ENCODE measurements at places on chromosomes 7 and 10.

DNA sequence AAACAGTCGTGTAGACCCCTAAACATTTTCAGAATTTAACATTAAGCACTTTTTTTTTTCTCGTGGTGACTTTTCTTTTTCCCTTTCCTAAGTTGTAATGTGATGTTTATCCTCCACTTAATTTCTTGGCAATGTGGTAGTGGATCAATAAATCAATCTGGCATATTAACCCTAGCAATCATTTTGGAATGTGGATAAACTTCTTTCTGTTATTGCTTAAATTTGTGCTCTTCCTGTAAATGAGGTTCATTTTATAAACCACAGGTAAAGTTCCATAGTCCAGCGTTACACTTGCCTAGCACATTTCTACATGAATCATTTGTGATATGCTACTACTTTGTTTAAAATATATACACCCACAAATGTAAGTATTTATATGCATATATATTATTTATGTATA lies 247.4 kb upstream of the ETV1 start:
- H3K27ac ChIP-seq, result no peak overlapping the region
- H3K36me3 ChIP-seq, result no peaks in the 10 kb centered on the region
- H3K27me3 ChIP-seq, result no peaks in the 10 kb centered on the region
- H3K4me3 ChIP-seq, result no peak overlapping the region

GRCh38 chr7:149881328-149882247 lies 7.8 kb downstream of the ATP6V0E2 start:
- H3K27ac ChIP-seq, result no peak overlapping the region
- no peak for DNase-seq
- H3K4me3 ChIP-seq, result no peak overlapping the region
- H3K36me3 ChIP-seq, result no peaks in the 10 kb centered on the region
- H3K4me1 ChIP-seq, result peaks cover 8% of the 10 kb centered on the region

DNA sequence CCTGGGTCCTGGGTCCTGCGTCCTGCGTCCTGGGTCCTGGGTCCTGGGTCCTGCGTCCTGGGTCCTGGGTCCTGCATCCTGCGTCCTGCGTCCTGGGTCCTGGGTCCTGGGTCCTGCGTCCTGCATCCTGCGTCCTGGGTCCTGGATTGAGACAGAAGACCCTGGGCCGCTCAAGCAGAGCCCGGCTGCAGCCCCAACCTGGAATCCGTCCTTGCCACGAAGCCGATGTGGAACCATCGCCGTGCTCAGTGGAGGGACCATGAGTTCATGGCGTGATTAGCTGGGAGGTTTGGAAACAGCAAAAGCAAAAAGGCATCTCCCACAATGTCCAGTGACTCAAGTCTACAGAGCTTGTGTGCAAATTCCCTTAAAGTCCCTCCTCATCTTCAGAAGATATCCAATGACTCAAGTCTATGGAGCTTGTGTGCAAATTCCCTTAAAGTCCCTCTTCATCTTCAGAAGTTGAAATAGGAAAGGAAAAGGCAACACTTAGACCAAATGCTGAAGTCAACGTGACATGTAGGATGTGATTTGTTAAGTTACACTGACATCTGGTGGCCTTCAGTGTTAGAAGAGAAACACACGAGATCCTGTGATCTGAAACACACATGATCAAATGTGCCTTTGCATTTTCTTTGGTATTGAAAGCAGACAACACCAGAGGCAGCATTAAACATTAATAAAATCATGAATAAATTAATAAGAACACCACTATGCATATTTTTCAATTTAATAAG lies 179.9 kb downstream of the PTPRN2 start:
- no peaks in the 10 kb centered on the region for H3K4me1 ChIP-seq
- no peaks in the 10 kb centered on the region for H3K27me3 ChIP-seq
- H3K27ac ChIP-seq, result no peak overlapping the region
- H3K36me3 ChIP-seq, result no peaks in the 10 kb centered on the region
- no peak overlapping the region for H3K4me3 ChIP-seq
- DNase-seq, result peak; percentile 66

GRCh38 chr7:36277249-36277542 lies 112.5 kb upstream of the ANLN start:
- H3K4me3 ChIP-seq, result no peak overlapping the region
- H3K27me3 ChIP-seq, result no peaks in the 10 kb centered on the region
- H3K4me1 ChIP-seq, result peaks cover 75% of the 10 kb centered on the region
- DNase-seq, result no peak

GRCh38 chr10:24432478-24433416 lies 223.8 kb downstream of the KIAA1217 start:
- H3K27me3 ChIP-seq, result no peaks in the 10 kb centered on the region
- peak; percentile 24 for DNase-seq
- H3K4me3 ChIP-seq, result no peak overlapping the region
- H3K27ac ChIP-seq, result peak overlapping the region; percentile 57
- H3K4me1 ChIP-seq, result peaks cover 6% of the 10 kb centered on the region

GRCh38 chr7:144027070-144027469 lies 21.7 kb upstream of the OR2A5 start:
- no peak overlapping the region for H3K27ac ChIP-seq
- H3K4me3 ChIP-seq, result no peak overlapping the region
- no peaks in the 10 kb centered on the region for H3K27me3 ChIP-seq
- DNase-seq, result peak; percentile 22
- no peaks in the 10 kb centered on the region for H3K36me3 ChIP-seq

Data from GM23338 (cell line).